ENCODE measurements at places on chromosomes 6 and 20. TPM values are rescaled to one million over a fixed set of nuclear protein-coding genes. Genes with fewer than 3 reads are reported as not detected.

GRCh38 chr6:56437171-56437900, 190.0 kb upstream of the COL21A1 start:
- DNase-seq = no peak

Gene ANKRD66
- not detected for total RNA-seq

DNA sequence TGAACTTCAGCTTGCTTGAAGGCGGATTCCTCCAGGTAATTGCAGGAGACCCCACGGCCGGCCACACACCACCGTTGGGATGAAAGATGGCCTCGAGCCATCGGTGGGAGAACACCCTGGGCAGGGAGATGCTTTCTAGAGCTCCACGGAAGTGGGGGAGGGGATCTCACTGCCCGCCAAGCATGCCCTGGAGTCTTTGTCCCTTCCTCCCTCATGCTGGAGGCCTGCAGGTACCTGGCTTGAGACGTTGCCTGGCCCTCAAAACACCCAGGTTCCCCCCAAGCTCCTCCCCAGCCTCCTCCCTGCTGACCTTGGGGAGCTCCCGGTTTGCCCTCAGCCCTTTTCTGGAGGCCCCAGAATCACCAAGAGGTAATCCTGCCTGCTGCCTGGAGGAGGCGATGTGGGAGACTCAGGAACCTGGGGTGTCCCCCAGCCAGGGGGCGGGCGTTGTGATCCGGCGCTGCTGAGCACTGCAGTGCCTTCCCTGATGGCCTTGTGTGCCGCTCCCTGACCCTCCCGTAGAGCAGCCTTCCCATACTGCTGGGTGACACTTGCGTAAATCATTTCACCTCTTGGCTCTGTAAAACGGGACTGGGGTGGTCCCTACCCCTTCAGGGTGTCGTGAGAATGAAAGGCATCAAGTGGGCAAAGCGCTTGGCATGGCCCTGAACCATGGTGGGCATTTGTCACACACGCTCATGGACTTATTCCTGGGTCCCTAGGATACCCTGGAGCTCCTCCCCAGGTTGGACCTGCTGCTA, 91.4 kb downstream of the CEBPB start:
- DNase-seq = no peak

DNA sequence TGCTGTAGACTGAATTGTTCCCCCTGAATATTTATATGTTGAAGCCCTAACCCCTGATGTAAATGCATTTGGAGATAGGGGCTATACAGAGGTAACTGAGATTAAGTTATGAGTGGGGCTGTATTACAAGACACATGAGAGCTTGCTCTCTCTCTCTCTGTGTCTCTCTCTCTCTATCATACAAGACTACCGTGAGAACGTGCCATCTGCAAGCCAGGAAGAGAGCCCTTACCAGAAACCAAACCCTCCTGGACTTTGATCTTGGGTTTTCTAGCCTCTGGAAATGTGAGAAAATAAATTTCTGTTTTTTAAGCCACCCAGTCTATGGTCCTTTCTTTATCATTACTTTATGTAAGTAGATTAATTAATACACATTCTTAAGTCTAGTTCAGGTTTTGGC, 249.3 kb upstream of the MAN1A1 start:
- DNase-seq = no peak

GRCh38 chr6:2531426-2532215, 219.1 kb downstream of the MYLK4 start:
- DNase-seq = no peak

Gene MICB
- 3.6 TPM for total RNA-seq

GRCh38 chr6:12980741-12981140, 264.2 kb downstream of the PHACTR1 start:
- no peak for DNase-seq

GRCh38 chr6:125952764-125953501, 3.6 kb upstream of the HINT3 start:
- DNase-seq = no peak

DNA sequence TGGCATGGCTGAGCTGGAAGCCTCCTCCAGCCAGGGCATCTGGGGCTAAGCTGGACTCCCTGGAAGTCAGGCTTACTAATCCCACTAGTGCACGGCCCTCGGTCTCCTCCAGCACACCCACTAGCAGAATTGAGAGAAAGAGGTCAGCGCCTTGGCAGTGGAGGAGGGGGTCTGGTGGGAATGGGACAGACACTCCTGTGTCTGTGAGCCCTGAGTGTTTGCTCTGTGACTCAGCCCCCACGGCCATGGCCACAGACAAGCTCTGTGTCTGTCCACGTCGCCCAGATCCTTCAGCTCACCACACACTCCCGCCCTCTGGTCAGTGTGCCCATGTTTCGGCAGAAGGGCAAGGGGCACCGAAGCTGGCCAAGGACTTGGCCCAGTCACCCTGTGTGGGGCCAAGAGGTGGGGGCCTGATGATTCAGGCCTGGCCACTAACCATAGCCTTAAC, 8.8 kb downstream of the MDFI start:
- no peak for DNase-seq

Gene NKX2-4
- not detected for total RNA-seq

DNA sequence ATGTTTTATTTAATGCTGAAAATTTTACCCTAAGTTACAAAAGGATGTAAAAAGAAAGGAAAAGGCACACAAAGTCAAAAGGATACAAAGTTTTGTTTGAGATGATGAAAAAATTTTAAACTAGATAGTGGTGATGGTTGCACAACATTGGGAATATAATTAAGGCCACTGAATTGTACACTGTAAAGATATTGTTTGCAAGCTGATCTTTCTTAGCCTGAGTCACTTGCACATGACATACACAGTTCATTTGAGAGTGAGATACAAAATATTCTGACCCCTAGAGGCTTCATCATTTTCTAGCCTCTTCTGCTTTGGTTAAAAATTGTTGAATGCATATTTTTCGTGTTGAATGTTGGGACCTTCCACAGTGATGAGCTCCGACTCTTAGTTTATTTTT, 462.6 kb downstream of the HDGFL1 start:
- DNase-seq = peak; percentile 15

Gene ADGRB3
- total RNA-seq = 1.4 TPM

DNA sequence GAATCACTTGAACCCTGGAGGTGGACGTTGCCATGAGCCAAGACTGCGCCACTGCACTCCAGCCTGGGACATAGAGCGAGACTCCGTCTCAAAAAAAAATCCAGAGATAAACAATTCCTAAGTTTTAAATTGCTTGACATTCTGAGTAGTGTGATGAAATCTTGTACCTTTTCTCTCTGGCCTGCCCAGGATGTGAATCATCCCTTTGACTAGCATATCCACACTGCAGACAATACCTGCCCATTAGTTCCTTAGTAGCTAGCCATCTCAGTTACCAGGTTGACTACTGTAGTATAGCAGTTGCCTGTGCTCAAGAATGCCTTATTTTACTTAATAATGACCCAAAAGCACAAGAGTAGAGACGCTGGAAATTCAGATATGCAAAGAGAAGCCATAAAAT, 2.8 kb downstream of the ZFP57 start:
- no peak for DNase-seq

DNA sequence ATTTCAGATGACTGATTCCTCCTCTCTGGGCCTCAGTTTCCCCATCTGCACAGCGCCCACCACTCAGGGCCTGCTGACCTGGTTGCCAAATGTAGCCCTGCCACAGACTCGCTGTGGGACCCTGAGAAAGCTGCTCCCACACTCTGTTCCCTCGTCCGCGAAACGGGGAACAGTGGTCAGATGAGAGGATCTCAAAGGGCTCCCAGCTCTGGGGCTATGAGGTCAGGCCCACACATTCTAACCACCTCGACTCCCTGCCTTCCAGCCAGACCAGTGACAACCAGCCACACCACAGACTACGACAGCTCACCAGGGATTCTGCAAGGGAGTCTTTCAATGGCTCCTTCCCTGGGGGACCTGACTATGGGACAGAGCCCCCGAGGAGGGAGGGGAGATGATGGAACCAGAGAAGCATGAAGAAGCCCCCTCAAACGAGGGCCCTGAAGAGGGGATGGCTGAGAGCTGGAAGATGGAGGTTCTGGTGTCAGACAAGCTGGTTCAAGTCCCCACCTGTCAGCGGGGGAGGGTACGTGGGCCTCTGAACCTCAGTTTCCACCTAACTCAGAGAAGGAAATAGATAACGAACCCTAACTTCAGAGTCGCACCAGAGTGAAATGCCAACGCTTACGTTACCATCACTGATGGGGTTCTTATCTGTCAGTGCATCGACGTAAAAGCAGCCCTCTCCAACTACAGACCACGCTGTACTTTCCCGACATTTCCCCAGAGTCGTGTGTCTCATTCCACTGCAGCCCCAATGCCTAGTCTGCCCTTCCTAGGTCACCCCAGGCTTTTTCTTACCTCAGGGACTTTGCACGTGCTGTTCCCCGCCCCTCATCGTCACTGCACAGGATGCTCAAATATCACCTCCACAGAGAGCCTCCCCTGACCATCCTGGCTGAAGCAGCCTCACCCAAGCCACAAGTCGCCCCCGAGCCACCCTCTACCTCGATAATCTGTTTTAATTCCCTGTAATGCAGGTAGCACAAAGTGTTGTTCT, 60.5 kb downstream of the PREX1 start:
- no peak for DNase-seq

- DNase-seq = peak; percentile 14
Measured at GRCh38 chr6:16540804-16541752, 220.2 kb downstream of the ATXN1 start.

GRCh38 chr6:12709116-12709515, 7.5 kb upstream of the PHACTR1 start:
- DNase-seq = peak; percentile 67

Gene FOXA2
- total RNA-seq = not detected

GRCh38 chr6:166611631-166612030, 15.4 kb downstream of the RPS6KA2 start:
- DNase-seq = no peak

Gene CDH26
- 1.6 TPM for total RNA-seq

GRCh38 chr6:11727346-11727997, 51.1 kb downstream of the ADTRP start:
- DNase-seq = no peak

GRCh38 chr20:40952136-40952535, 76.5 kb upstream of the TOP1 start:
- DNase-seq = no peak

Gene RFX6
- not detected for total RNA-seq

DNA sequence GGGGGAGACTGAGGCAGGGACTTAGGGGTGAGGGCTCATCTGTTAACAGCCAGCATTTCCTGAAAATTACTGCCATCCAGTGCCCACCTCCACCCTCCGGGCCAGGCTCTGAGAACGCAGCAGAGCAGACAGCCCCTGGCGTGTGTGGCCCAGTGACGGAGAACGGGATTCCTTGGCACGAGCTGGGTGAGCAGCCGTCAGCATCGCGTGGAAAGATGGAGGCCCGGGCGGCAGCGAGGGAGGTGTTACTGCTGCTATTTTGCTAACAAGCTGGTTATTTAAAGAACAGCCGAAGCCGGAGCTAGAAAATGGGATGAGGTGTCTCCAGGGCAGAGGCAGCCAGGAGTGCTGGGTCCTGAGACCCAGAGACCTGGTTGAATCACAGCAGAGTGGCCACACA, 62.7 kb downstream of the DLGAP4 start:
- DNase-seq = no peak

- no peak for DNase-seq
Measured at GRCh38 chr20:9160757-9161156, 91.9 kb downstream of the PLCB4 start.

Gene TNFAIP3
- total RNA-seq = 12.2 TPM

DNA sequence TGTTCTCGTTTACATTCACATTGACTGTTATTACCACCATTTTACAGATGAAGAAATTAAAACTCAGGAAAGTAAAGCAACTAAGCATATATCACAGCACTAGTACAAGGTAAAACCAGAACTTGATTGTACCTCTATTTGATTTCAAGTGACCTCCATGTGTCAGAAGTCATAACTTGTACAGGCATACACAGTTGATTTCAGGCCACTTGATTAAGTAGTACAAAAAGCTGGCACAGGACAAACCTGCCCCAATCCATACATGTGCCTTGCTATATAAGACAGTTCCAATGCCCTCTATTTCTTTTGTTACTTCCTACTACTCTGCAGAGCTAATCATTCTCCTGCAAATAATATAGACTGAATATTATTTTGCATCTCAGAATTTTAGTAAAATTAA, 58.8 kb upstream of the VGLL2 start:
- no peak for DNase-seq

Gene FOXP4
- total RNA-seq = 24.5 TPM

DNA sequence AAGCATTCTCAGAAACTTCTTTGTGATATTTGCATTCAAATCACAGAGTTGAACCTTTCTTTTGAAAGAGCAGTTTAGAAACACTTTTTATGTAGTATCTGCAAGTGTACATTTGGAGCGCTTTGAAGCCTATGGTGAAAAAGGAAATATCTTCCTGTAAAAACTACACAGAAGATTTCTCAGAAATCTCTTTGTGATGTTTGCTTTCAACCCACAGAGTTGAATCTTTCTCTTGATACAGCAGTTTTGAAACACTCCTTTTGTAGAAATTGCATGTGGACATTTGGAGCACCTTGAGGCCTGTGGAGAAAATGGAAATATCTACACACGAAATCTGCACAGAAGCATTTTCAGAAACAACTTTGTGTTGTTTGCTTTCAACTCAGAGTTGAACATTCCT, 612.3 kb upstream of the ZNF337 start:
- DNase-seq = no peak

Gene C6orf163
- total RNA-seq = 1.5 TPM

DNA sequence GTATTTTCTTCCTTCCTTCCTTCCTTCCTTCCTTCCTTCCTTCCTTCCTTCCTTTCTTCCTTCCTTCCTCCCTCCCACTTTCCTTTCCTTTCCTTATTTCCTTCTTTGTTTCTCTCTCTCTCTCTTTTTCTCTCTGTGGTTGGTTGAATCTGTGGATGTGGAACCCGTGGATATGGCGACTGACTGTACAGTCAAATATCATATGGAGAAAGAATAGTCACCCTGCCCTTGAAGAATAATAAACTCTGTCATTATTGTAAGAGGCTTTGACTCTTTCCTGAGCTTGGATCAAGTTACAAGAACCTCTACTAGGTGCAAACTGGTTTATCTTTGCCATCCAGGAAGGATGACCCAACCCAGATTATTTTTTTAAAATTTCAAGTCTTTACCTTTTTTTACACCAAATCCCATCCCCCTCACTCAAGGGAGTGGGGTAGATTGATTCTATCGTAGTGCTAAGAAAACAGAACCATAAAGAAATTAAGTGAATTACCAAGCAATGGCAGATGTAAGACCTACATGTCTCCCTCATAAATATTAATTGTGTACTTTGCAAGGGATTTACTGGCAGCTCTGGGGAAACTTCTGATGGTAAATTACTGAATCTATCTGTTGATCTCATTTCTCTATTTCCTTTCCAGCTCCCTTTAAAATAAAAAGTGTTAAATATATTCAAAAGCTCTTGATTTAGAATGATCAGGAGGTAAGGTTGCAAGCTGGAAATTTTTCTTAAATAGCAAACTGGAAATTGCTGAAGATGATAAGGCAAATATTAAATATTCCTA, 667.5 kb downstream of the UTRN start:
- no peak for DNase-seq

GRCh38 chr6:31663961-31664789, 622 bp downstream of the GPANK1 start:
- no peak for DNase-seq

DNA sequence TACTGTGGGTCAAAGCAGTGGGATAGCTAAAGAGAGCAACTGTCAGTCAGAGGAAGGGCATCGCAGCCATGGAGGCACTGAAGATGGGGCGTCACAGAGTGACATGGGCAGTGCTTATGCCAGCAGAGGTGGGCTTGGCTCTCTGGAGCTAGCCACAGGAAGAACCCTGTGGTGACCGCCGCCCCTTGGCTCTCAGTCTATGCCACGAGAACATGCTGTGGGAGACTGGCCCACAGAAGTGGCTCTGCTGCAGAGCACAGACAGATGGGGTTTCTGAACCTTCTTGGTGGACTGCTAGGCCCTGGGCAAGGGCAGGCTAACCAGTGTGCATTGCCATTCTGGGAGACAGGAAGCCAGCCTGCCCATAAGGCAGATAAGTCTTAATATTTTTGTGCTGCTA, 290.0 kb upstream of the SUPT3H start:
- DNase-seq = no peak

Measured in cardiac muscle cell (in vitro differentiated cells and primary cell).